ENCODE measurements at places on chromosomes 7 and 10.

- DNase-seq: no peak
Measured at GRCh38 chr7:148894591-148894990, 10.5 kb upstream of the EZH2 start.

DNA sequence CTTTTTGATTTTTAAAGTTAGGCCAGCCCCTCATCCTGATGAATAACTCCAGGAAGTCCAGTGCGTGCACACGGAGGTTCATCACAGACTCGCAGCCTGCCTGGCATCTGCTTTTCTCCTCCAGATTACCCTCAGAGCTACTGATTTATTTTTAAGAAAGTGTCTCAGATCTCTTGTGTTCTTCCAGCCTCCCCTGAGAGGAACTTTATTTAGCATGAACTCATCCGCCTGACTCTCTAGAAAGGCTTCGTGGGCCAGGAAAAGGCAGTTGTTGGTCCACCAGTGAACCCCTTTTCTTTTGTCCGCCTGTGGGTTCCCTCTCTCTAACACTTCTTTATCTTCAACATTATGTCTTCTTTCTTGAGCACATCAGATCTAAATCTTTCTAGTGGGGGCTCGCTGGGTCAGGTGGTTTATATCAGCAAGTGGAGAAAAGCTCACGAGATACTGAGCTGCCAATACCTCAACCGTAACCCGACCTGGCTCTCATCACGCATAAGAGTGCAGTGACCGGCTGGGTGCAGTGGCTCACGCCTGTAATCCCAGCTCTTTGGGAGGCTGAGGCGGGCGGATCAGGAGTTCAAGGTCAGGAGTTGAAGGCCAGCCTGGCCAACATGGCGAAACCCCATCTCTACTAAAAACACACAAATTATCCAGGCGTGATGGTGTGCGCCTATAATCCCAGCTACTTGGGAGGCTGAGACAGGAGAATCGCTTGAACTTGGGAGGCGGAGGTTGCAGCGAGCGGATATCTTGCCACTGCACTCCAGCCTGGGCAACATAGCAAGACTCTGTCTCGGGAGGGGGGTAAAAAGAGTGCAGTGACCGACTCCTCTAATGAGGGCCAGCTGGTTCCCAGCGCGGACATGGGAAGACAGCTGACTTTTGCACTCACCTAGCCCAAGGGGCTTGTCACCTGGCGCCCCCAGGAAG lies 162.3 kb downstream of the CCDC3 start:
- DNase-seq: no peak

DNA sequence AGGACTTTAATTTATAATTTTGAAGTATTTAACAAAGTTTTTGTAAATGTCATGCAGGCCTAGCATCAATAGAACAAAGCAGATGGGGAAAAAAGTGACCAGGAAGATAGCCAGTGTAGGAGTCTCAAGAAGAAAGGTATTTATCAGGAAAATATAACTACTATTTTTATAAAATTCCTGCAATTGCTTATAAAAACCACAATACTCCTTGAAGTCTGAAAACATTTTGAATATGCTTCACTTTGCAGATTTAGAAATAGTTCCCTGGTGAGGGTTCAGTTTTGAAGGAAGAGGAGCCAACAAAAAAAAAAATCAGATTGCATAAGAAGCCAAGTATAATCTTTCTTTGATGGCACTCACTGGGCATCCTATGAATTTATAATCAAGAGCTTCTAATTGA lies 34.1 kb downstream of the MTERF1 start:
- DNase-seq: no peak

DNA sequence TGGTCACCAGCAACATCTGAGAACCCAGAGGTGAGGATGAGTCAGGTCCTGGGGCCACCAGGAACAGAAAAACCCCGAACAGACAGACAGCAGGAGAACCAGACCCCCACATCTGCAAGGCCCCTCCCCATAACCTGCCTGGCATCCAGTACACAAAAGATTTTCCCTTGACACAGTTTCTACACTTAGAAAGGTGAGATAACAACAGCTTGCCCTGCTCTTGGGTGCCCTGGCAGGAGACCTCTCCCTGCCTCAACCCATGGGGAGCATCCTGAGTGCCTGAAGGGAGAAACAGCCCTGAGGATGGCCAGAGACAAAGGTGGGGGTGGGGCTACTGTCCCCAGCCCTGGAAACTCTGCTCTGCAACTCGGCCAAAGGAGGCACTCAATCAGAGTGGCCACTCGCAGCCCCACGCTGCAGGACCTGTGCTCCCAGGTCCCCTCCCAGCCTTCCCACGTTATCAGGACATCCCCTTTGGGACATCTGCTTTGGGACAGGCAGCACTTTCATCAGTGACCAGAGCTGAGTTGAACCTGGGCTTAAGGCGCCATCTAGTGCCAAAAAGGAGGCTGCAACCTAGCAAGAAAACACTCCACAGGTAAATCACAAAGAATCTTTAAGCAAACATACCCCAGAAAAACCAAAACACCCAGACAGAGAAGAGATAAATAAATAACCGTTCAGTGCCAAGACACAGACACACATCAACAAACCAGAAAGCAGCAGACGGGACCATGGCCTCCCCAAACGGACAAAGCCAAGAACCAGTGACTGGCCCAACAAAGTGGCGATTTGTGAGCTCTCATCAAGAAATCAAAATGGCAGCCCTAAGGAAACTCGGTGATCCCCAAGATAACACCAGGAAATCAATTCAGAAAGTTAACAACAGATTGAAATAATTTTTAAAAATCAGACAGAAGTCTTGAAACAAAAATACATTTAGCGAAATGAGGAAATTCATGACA lies 233.7 kb downstream of the PTPRN2 start:
- no peak for DNase-seq

DNA sequence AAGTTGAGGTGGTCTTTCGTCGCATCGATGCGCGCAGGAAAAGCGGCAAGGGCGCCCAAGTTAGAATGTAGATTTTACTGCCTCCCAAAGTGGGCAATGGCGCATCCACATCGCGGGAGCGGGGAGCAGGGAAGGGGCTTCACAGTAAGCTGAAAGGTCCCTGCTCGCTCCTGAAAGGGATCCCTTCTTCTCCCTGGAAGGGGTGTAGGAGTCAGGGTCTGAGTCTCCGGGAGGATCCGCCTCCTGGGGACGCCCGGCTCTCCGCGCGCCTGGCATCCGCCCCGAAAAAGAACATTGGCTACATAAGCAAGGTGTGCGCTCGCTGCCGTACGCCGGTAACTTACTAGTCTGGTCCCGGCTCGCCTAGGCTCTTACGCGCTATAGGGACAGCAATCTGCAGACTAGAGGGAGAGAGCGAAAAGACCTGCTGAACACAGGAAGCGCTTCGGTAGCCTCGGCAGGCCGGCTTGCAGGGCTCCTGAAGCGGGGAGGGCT lies 804 bp downstream of the UNC5B start:
- no peak for DNase-seq

GRCh38 chr7:17661982-17662585 lies 278.2 kb downstream of the SNX13 start:
- DNase-seq: no peak

GRCh38 chr10:119801176-119801575 lies 71.5 kb downstream of the MCMBP start:
- DNase-seq: no peak

- no peak for DNase-seq
Measured at GRCh38 chr7:37198041-37198905, 250.4 kb downstream of the ELMO1 start.

GRCh38 chr10:127198721-127199120 lies 2.3 kb upstream of the INSYN2A start:
- no peak for DNase-seq

- DNase-seq: no peak
Measured at GRCh38 chr7:151406886-151407583, 2.8 kb downstream of the WDR86 start.

DNA sequence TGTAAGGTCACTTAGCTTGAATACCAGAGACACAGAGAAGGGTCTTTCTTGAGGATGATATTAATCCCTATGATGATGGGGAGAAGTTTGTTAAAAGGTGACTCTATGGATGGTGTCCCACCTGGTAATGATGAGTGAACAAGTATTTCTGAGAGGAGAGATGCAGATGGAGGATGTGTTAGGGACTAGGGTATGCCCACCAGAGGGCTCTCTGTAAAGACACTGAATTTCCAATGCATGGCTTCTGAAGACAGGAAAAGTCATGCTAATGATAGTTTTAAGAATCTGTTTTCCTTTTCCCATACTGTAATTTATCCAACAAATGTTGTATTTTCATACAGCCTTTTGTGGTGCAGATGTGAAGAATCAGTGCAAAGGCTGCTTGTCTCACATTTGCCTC lies 1250.9 kb upstream of the CELF2 start:
- no peak for DNase-seq

- DNase-seq: peak; percentile 41
Measured at GRCh38 chr10:75399461-75400162, 2.0 kb downstream of the ZNF503 start.

DNA sequence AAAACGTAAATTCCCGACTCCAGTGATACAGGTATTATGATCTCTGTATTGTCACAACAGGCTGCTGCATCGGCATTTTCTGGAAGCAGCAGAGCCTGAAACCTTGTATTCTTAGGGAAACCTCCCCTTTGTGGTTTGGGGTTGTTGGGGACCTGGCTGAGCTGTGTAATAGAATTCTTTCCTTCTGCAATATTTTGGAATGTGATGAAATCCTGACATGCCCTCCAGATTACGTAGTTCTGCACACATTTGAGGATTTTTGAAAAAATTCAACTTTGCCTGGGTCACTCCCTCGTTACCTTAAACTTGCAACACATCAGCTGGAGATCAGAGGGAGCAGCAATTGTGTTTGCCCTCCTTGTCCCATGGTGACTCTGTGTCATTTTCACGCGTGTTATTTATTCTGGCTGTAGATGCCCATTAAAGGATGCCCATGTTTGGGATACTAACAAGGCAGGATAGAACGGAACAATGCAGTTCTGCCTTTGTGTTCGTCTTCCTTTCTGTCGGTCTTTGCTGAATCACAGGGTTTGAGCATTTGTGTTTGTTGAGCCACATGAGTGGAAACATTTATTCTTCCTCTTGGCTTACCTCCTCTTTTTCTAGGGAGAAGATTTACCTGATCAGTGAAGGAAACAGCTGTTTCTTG lies 181.7 kb downstream of the TCF7L2 start:
- DNase-seq: no peak

DNA sequence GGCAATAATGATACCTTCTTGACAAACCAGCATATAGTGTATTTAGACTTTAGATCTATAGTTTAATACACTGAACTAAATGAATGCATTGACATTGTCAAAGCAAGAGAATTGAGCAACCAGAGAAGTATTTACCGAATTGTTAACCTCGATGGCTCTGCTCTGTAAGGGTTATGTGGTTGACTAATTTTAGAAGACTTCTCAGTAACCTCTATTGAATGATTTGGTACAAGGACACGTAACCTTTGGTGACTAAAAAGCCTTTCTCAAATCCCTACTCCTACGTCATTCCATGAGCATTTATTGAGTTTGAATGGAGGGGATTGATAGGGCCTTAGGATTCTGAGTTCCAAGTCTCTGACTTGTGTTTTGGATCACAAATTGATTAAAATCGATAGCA lies 67.6 kb downstream of the MDFIC start:
- DNase-seq: no peak
